Caco-2 (cell line): ENCODE measurements at places on chromosomes 2 and 18. TPM values are rescaled to one million over a fixed set of nuclear protein-coding genes. Genes with fewer than 3 reads are reported as not detected.

Gene RNF125
- 0.39 and 0.61 TPM in 2 replicates for total RNA-seq

Gene ALK
- total RNA-seq = 0.11 TPM in 1 of 2 replicates, not detected in the other

- peak; percentile 94 for DNase-seq
These were observed 183.4 kb upstream of the FN1 start for GRCh38 chr2:215619022-215619958.

- DNase-seq = no peak
These were observed 70.2 kb downstream of the AGAP1 start for GRCh38 chr2:235564066-235564465.

DNA sequence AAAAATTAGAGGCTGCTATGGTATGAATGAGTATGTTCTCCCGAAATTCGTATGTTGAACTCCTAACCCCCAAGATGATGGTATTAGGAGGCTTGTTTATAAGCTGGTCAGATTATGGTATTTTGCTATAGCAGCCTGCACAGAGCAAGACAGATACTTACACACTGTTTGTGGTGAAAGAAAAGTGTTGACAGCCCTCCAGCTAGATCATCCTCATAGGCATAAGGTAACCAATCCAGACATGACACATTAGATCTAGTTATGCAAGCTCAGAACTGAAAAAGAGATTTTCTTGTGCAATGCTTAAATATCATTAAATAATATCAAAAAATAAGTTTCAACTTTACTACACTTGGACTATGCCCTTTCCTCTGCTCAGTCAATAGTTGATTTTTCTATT lies 107.1 kb downstream of the ABCA12 start:
- DNase-seq = no peak

- DNase-seq = no peak
These were observed 10.9 kb downstream of the MEP1B start for GRCh38 chr18:32200766-32201165.

GRCh38 chr2:187655001-187655400 lies 100.8 kb upstream of the TFPI start:
- DNase-seq = no peak

- DNase-seq = no peak
These were observed 20.7 kb downstream of the COX7A2L start for GRCh38 chr2:42340045-42340937.

DNA sequence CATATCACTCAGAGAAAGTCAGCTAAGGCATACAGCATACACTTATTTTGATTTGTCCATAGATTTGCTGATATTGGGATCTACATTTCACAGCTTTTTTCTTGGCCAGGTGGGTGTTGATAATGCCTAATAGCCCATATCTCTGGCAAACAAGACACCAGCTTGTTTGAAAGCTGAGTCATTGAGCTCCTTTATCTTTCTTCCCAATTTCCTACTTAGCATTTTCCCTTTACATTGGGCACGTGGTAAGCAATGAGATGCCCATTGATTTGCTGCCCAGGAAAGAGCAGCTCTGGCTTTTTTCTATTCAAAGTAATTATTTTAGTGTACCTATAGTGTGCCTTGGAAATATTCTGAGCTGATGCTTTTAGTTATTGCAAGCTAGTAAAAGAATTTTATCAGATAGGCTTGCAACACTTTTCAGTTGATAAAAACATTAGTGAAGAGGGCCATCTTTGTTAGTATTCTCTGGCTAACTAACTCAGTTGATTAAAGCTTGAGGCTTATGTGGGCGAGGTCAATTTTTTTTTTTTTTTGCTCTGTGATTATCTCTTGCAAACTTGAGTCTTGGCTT lies 79.6 kb downstream of the OSBPL6 start:
- DNase-seq = no peak
